CD4-positive, alpha-beta memory T cell (primary cell): ENCODE measurements at places on chromosomes 1 and 21. TPM values are rescaled to one million over a fixed set of nuclear protein-coding genes. Genes with fewer than 3 reads are reported as not detected.

GRCh38 chr1:18480315-18481189 lies at the start of gene KLHDC7A:
Gene KLHDC7A, plus strand, starts transcription at chr1:18480930. Its CDS starts 52 bp downstream, at chr1:18480982.
- no peak within 1 kb of the TSS for H3K27ac ChIP-seq
- H3K4me3 ChIP-seq: no peak within 1 kb of the TSS
- H3K4me1 ChIP-seq: no peaks in the 10 kb centered on the region
- DNase-seq: no peak

GRCh38 chr1:107293901-107294613 lies 153.2 kb downstream of the NTNG1 start:
- H3K36me3 ChIP-seq: no peaks in the 10 kb centered on the region
- no peak for DNase-seq
- H3K4me1 ChIP-seq: no peaks in the 10 kb centered on the region
- H3K27me3 ChIP-seq: no peaks in the 10 kb centered on the region
- H3K4me3 ChIP-seq: no peak overlapping the region

DNA sequence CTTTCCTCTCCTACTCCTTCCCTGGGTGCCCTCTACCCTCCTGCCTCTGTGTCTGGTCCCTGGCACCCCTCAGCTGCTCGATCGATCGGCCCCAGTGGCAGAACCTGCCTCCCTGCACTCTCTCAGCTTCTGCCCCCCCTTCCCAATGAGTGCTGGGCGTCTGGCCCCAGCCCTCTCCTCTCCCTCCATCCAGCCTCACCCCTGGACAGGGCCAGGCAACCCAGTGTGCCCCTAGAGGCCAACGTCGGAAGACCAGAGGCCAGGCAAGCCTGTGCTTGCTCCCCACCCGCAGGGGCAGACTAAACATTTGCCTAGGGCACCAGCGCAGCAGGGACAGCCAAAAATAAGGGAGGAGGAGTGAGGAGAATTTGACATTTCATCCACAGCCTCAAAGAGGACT lies 43.5 kb downstream of the LGR6 start:
- no peak overlapping the region for H3K4me3 ChIP-seq
- no peaks in the 10 kb centered on the region for H3K27me3 ChIP-seq
- H3K27ac ChIP-seq: no peak overlapping the region
- DNase-seq: no peak
- H3K4me1 ChIP-seq: no peaks in the 10 kb centered on the region

DNA sequence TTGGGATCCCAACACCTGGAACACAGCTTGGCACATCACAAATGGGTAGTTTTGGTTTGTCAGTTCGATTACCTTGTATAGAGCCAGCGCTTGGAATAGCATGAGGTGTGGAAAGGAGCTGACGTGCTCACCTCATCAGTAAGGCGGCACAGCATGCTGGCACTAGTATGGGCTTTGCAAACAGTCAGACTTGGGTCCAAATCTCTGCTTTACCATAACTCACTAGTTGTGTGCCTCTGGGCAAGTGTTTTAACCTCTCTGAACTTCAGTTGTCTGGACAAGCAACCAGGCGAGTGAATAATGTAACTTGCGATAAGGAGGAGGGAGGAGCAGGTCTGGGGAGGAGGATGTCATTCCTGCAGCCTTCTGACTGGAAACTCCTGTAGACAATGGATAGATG lies 26.3 kb upstream of the NEK2 start:
- no peak overlapping the region for H3K4me3 ChIP-seq
- H3K27ac ChIP-seq: no peak overlapping the region
- no peaks in the 10 kb centered on the region for H3K36me3 ChIP-seq
- no peak for DNase-seq
- peaks cover 3% of the 10 kb centered on the region for H3K4me1 ChIP-seq
- H3K27me3 ChIP-seq: no peaks in the 10 kb centered on the region

DNA sequence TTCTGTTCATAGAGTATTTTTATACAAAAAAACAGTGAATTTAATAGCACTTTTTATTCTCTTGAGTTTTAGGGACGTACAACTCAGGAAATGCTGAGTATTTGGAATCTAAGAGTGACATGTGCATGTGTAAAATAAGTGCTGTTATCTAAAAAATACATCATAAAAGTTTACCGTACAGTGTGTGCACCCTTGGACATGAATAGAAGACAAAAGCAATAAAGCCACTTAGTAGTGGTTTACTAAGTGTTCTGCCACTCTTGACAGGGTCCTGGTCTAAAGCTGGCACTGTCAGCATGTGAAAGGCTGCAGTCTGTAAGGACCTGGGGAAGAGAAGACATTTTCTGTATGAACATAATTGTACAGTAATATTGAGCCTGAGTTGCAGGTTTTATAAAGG lies 51.0 kb downstream of the LAMC1 start:
- DNase-seq: no peak
- no peaks in the 10 kb centered on the region for H3K36me3 ChIP-seq
- H3K27ac ChIP-seq: no peak overlapping the region
- no peaks in the 10 kb centered on the region for H3K4me1 ChIP-seq
- no peaks in the 10 kb centered on the region for H3K27me3 ChIP-seq

EPHA10 gene
- total RNA-seq: not detected

NOS1AP gene
- not detected for total RNA-seq

PGM1 gene
- total RNA-seq: 18.8 TPM

GRCh38 chr1:44108241-44108640 lies 10.4 kb upstream of the KLF17 start:
- no peaks in the 10 kb centered on the region for H3K27me3 ChIP-seq
- H3K4me1 ChIP-seq: no peaks in the 10 kb centered on the region
- H3K36me3 ChIP-seq: no peaks in the 10 kb centered on the region
- DNase-seq: no peak
- H3K27ac ChIP-seq: no peak overlapping the region
- H3K4me3 ChIP-seq: no peak overlapping the region

ANGPTL3 gene
- total RNA-seq: not detected

CCDC17 gene
- total RNA-seq: 8.3 TPM

DNA sequence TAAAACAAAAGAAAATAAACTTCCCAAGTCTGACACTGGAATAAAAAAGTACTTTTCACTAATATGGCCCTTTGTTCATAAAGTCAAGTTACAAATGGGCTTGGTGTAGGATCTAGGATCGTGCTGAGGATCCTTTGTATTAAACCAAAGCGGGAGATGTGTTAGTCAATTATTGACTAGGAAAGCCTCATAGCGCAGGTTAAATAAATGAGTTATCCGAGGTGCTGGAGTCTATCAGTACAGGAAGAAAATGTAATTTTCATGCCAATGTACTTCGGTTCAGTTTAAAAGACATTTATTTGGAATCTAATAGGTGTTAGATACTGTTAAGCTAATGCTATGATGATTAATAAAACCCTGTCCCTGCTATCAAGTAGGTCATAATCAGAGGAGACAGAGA lies 101.8 kb downstream of the TNR start:
- H3K4me1 ChIP-seq: no peaks in the 10 kb centered on the region
- no peaks in the 10 kb centered on the region for H3K36me3 ChIP-seq
- H3K4me3 ChIP-seq: no peak overlapping the region
- no peaks in the 10 kb centered on the region for H3K27me3 ChIP-seq
- DNase-seq: no peak

GRCh38 chr1:245396615-245397014 lies 241.8 kb downstream of the KIF26B start:
- H3K27ac ChIP-seq: no peak overlapping the region
- no peak for DNase-seq
- no peaks in the 10 kb centered on the region for H3K36me3 ChIP-seq
- no peaks in the 10 kb centered on the region for H3K27me3 ChIP-seq
- H3K4me1 ChIP-seq: no peaks in the 10 kb centered on the region
